Foreskin keratinocyte (primary cell): ENCODE measurements at places on chromosomes 3 and 15. TPM values are rescaled to one million over a fixed set of nuclear protein-coding genes. Genes with fewer than 3 reads are reported as not detected.

The TMEM115 gene
- 38.3 and 38.9 TPM in 2 replicates for polyA plus RNA-seq

The TUSC7 gene
- not detected in 2 replicates for polyA plus RNA-seq

The RASGRP1 gene
- not detected in 2 replicates for polyA plus RNA-seq

The TTC21A gene
- 0.80 and 1.3 TPM in 2 replicates for polyA plus RNA-seq

The ZNF385D gene
- 1.2 and 2.3 TPM in 2 replicates for polyA plus RNA-seq

The CCR8 gene
- not detected in 2 replicates for polyA plus RNA-seq

The NRG4 gene
- 0.01 TPM in 1 of 2 replicates, not detected in the other for polyA plus RNA-seq

The ROBO2 gene
- polyA plus RNA-seq: 0.16 and 0.27 TPM in 2 replicates

The CLEC3B gene
- not detected in 2 replicates for polyA plus RNA-seq

The FBXO40 gene
- not detected in 2 replicates for polyA plus RNA-seq

The PIK3CB gene
- 8.0 and 9.1 TPM in 2 replicates for polyA plus RNA-seq

The ZNF80 gene
- not detected in 2 replicates for polyA plus RNA-seq

The PPCDC gene
- 16.7 and 19.1 TPM in 2 replicates for polyA plus RNA-seq

The GPR149 gene
- polyA plus RNA-seq: not detected in 2 replicates

The C2CD4B gene
- polyA plus RNA-seq: not detected in 2 replicates

The CCR1 gene
- not detected in 2 replicates for polyA plus RNA-seq

The NEIL1 gene
- polyA plus RNA-seq: 6.4 and 7.4 TPM in 2 replicates

The CCR9 gene
- polyA plus RNA-seq: not detected in 2 replicates

The DUOX1 gene
- polyA plus RNA-seq: 9.5 and 10.1 TPM in 2 replicates

The GOLGA8K gene
- polyA plus RNA-seq: not detected in 2 replicates

The SPATA12 gene
- 0.02 and 0.04 TPM in 2 replicates for polyA plus RNA-seq

The CDHR4 gene
- not detected in 2 replicates for polyA plus RNA-seq
